ENCODE measurements at places on chromosomes 3 and 15.
A peak's percentile ranks its signal among the peaks of the same experiment; 100 is the strongest.

DNA sequence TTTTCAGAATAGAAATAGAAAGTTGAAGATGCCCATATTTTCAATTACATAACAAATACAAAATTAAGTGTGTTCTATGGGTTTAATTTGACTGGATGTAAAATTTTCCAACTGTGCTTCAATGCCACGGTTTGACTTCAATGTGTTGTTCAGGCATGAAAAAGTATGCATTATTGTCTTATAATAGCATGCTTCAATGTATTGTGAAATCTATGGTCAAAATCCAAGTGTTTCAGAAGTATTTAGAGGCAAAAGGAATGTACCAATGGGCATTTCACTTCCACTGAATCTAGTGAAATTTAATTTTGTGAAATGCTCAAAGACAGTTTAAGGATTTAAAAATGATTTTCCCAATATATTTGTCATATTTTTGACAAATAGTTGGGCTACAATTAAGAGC, 16.0 kb downstream of the NEK10 start:
- DNase-seq: no peak

DNA sequence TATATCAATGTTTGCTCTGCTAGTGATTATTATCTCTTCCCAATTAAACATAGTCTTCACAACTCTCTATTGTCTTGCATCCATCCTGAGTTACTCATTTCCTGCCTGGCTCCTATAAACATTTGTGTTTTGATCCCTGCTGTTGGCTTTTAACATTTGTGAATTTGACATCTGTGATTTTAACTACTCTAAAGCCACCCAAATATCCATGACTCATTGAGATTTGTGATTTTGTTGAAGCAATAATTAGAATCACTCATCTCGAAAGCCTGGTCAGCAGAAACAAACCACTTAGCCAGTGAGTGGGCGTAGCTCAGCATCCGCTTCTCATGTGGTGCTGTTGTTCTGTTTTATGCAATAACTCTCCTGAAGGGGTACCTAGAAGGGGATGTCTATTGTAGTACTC, 174.3 kb upstream of the ZBTB20 start:
- no peak for DNase-seq

DNA sequence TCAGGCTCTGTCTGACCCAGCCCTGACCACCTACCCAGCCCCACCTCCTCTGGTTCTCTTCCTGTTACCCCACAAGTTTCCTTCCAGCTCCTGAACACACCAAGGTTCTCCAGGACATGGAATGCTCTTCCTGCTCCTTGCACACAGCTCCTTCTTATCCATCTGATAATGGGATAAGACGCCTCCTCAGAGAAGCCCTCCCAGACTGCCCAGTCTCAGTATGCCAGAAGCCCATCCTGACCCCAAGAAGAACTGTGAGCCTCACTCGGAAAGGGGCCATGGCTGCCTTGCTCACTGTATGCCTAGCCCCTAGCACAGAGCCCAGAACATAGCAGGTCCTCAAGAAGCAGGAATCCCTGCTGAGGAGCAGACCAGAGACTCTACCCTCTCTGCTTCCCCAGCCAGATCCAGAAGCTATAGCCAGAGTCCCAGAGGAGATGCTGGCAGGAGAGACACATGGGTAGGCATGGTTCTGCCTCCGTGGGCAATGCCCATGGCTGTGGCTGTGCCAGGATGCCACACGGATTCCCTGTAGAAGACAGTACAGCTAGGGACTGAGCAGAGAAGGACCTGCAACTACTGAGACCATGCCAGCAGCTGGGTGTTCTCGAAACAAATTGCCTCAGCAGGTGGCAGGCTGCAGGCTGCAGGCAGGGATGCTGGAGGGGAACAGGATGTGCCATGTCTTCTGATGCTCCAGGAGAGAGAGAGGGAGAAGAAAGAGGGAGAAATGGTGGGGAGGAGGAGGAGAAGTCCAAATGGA, 74.0 kb upstream of the LINGO1 start:
- no peak for DNase-seq

- no peak for DNase-seq
Measured at GRCh38 chr15:88729581-88729980, 73.7 kb upstream of the ACAN start.

DNA sequence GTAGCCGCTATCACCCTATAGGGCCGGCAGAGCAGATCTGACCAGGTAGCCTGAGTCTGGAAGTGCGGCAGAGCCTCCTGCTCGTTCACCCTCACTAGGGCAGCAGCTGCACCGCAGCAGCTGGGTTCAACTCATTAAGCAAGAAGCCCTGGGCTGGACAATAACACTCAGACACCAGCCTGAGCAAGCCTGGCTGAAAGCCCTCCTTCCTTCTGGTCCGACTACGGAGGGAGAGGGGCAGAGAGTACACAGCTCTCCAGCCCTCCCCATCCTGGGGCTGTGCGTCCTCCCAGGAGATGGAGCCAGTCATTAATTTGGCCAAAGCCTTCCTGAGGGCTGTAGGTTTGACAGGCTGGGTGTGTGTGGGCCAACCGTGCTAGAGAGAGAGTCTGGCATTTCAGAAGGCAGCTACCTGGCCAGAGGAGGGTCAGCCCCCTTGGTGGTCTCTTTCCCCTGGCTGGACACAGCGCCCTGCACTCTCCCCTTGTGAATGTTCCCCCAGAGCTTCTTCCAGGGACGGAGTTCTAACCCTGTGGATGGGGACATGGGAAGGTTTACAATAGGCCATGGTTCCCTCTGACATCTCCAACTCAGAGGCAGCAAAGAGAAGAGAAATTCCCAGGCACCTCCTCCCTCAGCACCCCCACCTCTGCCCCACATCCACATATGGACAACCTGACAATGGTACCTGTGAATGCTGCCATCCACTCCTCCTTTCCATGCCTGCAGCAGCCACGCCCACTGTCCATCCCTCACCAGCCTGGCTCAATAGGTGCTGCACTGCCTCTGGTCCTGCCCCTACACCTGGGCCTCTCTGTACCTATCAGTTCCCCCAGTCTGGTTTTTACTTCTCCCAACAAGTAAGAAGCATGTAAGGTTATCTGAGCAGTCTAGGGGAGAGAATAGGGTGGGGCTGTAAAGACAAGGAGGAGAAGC, 6.5 kb downstream of the CHRNB4 start:
- no peak for DNase-seq

DNA sequence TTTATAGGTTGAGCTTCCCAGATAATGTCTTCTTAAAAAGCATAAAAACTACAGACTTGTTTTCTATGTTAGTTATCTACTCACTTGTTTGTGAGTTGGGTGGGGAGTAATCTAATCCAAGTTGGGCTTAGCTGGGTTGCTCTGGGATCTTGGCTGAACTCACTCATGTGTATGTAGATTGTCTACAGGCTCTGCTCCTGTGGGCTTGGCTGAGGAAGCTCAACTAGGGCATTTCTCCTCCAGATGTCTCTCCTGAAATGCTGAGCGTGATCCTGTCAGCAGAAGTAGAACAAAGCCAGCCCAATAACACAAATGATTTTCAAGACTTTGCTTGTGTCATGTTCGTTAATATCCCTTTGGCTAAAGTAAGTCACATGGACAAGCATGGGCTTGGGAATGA, 17.3 kb downstream of the KCNH8 start:
- DNase-seq: peak; percentile 70

GRCh38 chr3:157174290-157174648, 14.3 kb upstream of the CCNL1 start:
- no peak for DNase-seq

GRCh38 chr3:34842706-34843480, 796.4 kb upstream of the ARPP21 start:
- no peak for DNase-seq

- no peak for DNase-seq
Measured at GRCh38 chr3:97742036-97742435, 22.5 kb upstream of the ARL6 start.
